ENCODE measurements at places on chromosomes 7 and 10. TPM values are rescaled to one million over a fixed set of nuclear protein-coding genes. Genes with fewer than 3 reads are reported as not detected.

DNA sequence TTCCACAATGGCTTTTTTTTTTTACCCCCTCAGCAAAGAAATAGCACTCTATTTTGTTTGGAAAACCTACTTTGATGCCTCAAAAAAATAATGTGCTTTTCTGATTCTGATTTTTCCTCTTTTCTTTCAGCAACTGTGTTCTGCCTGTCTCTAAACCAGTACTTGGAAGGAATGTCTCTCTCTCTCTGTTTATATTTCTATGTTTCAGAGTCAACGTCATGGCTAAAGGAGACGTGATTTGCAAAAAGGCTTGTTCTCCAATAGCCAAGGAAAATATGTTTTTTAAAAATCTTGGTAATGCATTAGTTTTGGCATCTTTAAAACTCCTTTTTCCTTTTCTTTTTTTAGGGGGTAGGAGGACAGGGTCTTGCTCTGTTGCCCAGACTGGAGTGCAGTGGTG is 56.0 kb upstream of the SDK1 start:
- peak; percentile 39 for DNase-seq

- no peak for DNase-seq
Observed at GRCh38 chr10:120517881-120518484, 61.0 kb downstream of the PLPP4 start.

DNA sequence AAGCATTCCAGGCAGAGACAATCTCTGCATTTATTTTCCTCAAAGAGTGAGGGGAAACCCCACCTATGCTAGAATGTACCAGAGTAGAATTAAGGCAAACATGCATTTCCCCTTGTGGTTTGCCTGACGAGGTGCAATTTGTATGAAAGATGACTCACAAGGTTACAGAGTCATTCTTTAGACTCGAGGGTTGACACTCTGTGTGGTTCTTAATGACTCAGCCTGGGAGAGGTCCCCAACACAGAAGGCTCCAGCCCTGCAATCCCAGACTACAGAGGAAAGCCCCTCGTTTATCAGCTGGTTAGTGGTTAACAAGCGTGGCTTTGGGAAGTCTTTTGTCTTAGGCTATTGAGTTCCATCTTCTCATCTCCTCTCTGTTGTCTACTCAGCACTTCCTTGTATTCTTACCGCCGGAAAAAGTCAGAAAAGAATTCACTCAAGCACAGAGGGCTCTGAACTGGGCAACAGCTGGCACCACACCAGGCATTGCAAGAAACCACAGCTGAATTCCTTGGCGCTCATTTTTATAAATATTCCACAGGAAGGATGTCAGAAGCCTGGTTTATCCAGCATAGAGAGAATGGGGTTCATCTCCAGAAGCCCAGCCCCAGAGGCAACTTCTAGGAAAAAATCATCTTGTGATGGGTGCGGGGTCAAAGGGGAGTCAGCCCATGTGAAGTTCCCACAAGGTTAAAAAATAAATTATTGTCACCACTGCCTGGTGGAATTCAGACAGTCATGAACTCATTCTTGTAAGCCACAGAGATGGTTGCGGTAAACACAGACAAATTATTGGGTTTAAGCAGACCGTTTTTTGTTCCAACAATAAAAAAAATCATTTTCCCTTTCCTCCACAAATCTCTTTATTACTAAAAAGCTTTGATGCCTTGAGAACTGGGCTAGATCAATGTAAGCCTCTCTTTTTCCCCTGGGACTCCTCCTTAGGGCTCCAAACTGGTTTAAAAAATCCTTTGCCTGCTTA is 24.5 kb upstream of the SVIL start:
- DNase-seq: peak; percentile 99

DNA sequence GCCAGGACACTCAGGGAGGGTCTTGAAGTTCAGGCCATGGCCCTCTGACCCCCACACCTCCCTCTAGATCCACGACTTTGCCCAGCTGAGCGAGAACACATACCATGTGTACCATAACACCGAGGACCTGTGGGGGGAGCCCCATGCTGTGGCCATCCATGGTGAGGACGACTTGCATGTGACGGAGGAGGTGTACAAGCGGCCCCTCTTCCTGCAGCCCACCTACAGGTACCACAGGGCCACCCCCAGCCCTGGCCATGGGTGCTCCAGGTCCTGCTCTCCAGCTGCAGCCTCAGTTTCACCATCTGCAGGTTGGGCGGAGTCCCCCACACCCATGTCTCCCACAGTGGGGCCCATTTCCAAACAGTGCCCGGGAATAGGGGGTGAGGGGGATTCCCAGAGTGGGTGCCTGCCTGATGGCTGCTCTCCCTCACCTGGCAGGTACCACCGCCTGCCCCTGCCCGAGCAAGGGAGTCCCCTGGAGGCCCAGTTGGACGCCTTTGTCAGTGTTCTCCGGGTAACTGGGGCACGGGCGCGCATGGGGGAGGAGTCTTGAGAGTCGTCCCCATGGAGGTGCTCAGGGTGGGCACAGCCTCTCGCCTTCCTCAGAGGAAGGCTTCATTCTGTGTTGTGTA is 54.1 kb downstream of the PALD1 start:
- DNase-seq: no peak

DNA sequence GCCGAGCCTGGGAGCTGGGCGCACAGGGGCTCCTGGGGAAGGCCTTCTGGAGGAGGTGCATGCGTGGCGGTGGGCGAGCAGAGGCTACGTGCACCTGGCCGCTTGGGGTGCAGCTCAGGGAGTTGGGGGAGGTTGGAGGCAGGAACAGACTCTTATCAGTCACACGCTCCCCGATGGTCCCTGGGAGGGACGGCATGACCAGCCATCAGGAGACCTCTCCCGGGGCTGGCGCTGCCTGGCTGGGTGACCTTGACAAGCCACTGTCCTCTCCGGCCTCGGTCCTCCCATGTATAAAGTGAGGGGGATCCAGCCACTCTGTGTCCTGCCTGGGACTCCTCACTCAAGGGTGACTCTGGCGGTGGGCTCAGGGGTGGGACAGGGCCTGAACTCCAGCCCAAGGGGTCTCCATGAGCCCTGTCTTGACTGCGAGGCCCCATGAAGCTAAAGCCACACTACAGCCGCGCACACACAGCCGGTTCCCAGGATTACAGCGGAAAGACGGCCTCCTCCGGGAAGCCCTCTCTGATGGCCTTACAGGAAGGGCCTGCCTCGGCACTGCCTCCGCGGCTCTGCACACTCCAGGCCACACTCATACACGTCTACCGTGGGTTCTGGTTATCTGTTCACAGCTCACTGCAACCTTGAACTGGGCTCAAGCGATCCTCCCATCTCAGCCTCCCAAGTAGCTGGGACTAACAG is 2.3 kb downstream of the TMEM184A start:
- DNase-seq: no peak

GRCh38 chr7:105060437-105060836 is 46.4 kb downstream of the KMT2E start:
- no peak for DNase-seq

DNA sequence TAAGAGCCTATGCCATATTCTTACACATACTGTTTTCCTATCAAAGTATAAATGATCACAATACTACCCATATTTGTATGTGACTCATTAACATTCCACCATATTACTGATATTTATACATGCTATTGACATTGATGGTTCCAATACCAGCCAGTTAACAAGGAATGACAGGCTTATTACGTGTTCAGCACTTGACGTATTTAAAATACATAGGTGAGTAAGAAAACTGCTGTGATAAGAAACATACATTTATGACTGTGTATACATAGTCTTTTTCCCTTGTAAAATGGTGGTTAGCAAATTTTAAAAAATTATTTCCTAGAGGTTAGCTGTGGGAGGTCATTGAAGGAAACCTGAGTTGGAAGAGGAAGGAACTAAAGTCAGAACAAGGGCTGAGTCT is 81.1 kb upstream of the NEUROD6 start:
- DNase-seq: no peak

DNA sequence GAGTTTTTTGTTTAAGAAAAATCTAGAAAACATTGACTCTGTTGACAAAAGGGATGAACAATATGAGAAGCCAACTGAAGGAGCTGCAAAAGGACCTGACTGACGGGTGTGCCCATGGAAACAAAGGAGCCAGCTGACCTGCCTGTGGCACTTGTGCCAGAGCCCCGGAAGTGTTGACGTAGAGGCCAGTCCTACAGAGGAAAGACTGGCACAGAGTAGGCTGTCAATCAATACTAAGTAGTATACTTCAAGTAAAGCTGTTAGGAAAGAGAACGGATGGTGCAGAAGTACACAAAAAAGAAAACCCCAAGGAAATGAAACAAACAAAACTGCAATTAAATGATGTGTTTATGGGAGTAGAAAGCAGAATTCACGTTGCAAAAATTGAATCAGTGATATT is 19.0 kb upstream of the ABI1 start:
- DNase-seq: no peak

DNA sequence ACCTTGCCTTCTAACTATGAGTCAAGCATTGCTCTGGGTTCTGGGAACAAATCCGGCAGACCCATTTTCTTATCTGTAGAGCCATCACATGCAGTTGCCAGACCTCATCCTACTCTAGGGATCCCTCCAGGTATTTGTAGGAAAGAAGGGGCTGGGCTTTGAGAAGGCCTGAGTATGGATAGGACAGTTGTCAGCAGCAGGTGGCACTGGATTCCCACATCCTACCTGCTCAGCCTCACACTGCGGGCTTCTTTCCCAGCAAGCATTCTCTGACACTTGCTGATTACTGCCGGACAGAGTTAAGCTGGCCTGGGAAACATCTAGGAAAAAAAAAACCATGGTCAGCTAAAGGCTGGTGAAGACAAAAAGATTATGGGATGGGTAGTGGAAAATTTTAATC is 224.1 kb downstream of the CCSER2 start:
- no peak for DNase-seq

DNA sequence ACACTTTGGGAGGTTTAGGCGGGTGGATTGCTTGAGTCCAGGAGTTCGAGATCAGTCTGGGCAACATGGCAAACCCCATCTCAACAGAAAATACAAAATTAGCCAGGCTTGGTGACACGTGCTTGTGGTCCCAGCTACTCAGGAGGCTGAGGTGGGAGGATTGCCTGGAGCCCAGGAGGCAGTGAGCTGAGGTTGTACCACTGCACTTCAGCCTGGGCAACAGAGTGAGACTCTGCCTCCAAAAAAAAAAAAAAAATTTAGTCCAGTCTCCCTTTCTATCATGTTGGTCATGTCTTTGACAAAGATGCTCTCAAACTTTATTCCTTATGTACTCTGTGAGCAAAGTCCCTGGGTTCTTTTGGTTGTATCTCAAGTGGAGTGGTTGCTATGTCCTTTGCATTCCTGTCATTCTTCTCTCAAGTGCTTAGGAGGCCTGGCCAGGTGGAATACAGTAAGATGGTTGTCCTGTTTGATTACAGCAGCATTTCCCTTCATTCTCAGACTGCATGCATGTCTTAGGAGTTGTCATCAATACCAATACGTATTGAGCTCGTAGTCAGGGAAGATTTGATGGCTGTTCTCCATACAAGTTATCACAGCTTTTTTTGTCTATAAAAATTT is 85.7 kb downstream of the MMRN2 start:
- no peak for DNase-seq

DNA sequence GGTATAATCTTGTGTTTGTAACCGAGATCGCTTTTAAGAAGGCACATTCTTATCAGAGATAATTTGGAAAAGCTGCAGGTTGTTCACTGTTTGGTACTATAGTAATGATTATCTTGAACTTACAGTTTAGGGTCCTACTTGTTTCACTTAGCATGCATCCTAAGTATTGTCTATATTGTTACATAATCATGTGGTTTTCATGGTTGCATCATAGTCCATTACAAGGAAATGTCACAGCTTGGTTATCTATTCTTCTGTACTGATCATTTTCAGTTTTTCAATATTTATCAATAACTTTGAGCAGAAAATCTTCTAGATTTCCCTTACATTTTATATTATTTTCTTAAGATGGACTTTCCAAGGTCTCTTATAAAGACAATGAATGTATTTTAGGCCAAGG is 116.3 kb downstream of the PLPP4 start:
- no peak for DNase-seq

GRCh38 chr7:129767120-129768015 is 155.8 kb downstream of the NRF1 start:
- DNase-seq: no peak

GRCh38 chr7:5692112-5692844 is 89.2 kb downstream of the RNF216 start:
- DNase-seq: peak; percentile 100

DNA sequence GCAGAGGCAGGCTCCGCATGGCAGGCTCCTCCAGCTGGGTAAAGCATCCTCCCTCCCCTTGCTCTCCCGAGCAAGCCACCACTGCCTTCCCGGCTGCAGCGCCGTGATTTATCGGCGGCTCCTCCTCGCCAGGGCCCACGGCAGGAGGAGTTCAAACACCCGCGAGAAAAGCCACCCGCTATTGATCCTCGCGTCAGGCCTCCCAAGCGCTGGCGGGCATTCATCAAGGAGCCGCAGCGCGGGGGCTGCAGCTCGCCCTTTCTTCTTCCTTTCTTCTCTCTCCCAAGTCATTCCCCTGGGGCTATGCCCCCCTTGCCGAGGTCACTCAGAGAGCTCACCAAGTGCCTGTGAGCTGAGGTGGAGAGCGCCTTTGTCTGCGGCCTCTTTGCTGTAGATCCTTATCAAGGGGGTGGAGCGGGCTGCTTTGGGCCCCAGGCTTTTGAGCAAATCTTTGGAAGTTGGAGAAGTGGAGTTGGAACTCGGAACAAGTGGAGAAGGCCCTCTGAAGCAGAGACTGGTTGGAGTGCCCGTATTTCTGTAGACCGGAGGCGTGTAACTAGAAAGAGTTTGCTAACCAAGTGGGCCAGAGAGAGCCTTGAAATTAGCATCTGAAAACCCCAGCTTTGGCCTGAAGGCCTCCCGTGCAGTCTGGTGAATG is 107.2 kb upstream of the PPIF start:
- DNase-seq: peak; percentile 65

- DNase-seq: peak; percentile 78
Observed at GRCh38 chr10:44935201-44935965, 24.2 kb upstream of the RASSF4 start.

DNA sequence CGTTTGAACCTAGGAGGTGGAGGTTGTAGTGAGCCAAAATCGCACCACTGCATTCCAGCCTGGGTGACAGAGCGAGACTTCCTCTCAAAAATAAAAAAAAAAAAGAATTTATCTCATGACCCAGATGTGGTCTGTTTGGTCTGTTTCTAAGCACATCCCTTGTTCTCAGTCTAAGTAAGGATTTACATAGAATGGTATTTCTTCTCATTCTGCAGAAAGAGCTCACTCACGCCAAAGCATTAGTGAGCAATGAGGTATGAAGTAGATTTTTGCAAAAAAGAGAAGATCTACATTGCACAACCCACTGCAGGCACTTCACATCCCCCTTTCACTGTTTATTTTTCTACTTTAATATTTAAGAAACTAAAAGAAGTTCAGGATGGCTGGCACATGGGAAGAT is 76.5 kb upstream of the FGL2 start:
- DNase-seq: no peak

EMX2 gene
- 4.5 TPM for total RNA-seq

SHH gene
- total RNA-seq: not detected

FRAT2 gene
- 5.2 TPM for total RNA-seq

MRLN gene
- total RNA-seq: not detected

LBX1 gene
- total RNA-seq: not detected

CYP3A4 gene
- total RNA-seq: not detected

RBM17 gene
- total RNA-seq: 47.5 TPM

Measured in fibroblast of villous mesenchyme (primary cell).